ENCODE measurements at places on chromosomes 7 and 10. TPM values are rescaled to one million over a fixed set of nuclear protein-coding genes. Genes with fewer than 3 reads are reported as not detected.

GRCh38 chr7:24346716-24347115, 62.7 kb downstream of the NPY start:
- H3K27me3 ChIP-seq: no peaks in the 10 kb centered on the region
- no peak overlapping the region for H3K27ac ChIP-seq
- H3K4me3 ChIP-seq: no peak overlapping the region
- H3K4me1 ChIP-seq: peaks cover 3% of the 10 kb centered on the region
- DNase-seq: no peak

DNA sequence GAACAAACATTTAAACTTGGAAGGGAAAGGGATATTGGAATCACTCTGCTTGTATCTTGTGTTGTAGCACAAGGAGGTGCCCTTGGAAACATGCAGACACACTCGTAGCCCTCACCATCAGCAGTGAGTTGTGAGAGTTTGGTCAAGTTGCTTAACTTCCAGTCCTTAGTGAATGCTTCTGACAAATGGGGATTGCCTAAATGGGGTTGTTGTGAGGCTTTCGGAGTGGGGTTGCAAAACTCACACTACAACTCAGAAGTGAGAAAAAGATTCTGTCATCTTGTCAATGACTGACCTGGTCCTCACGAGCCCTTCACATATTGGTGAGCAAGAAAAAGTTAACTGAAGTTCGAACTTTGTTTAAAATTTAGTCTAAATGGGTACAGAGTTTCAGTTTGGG, 29.0 kb upstream of the GSDME start:
- H3K36me3 ChIP-seq: no peaks in the 10 kb centered on the region
- H3K27me3 ChIP-seq: no peaks in the 10 kb centered on the region
- H3K27ac ChIP-seq: no peak overlapping the region
- no peaks in the 10 kb centered on the region for H3K4me1 ChIP-seq
- DNase-seq: no peak

DNA sequence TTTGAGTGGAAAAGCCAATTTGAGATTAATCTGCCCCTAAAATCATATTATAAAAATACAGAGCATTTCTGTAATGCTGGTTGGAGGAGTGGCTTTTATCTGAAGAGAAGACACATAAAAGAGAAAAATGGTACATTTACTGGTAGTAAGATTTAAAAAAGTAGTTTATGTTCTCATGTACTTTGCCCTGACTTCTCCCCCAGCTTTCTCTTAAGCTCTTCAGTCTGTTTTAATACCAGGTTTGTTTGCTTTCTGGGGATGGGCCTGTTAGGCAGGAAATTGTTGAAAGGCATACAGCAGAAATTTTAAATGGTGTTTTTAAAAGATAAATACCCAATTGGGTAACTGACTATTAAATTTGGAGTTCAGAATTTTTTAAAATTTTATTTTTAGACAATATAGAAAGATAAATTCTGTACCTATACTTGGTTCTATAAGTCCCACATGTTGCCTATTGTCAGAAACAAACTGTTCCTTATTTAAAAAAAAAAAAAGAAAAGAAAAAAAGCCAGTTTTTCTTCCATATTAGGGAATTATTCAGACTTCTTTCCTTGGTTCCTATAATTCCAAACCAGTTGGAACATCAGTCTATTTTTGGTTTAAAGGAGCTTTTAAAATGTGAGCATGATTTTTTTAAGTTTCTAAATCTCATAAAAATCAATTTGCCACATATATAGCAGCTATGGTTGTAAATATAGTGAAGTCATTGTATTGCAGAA, 136.6 kb downstream of the ARID5B start:
- H3K27ac ChIP-seq: peak overlapping the region; percentile 73
- DNase-seq: no peak

DNA sequence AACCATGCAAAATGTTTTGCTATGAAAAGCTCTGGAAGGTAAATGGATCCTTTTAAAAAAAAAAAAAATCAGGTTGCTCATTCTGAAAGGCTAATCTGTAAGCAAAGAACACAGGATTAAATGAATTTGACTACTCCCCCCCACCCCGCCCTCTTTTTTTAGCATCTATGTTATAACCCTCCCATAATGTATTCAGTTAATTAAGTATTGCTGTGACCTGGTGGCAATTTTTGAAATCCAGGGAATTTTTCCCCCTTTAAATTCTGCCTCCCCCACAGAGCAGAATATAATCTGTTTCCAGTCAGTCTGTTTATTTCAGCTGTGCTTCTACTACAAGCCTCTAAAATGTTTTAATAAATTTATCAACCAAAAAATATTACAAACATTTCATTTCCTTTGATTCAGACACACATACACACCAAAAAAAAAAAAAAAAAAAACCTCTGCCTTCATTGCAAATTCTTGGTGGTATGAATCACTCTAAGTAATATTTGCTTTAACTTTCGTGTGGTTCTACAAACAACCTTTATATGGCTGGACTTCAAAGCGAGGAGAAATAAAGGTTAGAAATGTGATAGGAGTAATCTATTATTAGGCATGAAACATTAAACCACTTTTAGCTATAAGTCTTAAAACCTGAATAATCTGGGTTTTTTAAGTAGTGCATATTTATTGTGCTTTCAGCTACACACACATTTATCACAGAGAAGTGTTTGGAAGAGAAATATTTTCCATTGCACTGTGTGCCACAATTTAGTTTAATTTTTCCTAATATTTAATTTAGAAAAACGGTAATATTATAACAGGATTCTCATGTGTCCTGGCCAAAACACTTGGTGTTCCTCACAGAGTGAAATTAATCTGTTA, 64.4 kb upstream of the ARID5B start:
- H3K27ac ChIP-seq: peak overlapping the region; percentile 59
- no peak overlapping the region for H3K4me3 ChIP-seq
- peaks cover 37% of the 10 kb centered on the region for H3K4me1 ChIP-seq
- no peak for DNase-seq
- no peaks in the 10 kb centered on the region for H3K27me3 ChIP-seq

DNA sequence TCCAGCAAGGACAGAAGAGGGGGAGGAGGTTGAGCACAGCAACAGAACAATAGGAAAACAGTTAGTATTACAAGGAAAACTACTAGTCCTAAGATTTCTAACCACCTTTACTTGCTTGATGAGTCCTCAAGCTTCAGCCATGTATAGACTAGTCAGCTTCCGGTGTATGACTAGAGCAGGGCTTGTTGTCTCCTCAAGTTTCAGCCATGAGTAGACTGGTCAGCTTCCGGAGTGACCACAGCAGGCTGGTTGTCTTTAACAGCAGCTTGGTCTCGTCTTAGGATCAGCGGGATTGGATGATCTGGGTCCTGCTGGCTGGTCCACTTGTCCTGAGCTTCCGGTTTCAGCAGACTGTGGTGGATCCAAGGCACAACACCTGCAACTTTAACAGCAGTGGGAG, 10.6 kb upstream of the ZNF239 start:
- no peaks in the 10 kb centered on the region for H3K27me3 ChIP-seq
- no peak overlapping the region for H3K27ac ChIP-seq
- no peaks in the 10 kb centered on the region for H3K36me3 ChIP-seq
- no peaks in the 10 kb centered on the region for H3K4me1 ChIP-seq
- no peak overlapping the region for H3K4me3 ChIP-seq
- no peak for DNase-seq

- H3K36me3 ChIP-seq: no peaks in the 10 kb centered on the region
- H3K4me1 ChIP-seq: peaks cover 26% of the 10 kb centered on the region
- no peak overlapping the region for H3K4me3 ChIP-seq
- no peak overlapping the region for H3K27ac ChIP-seq
- H3K27me3 ChIP-seq: no peaks in the 10 kb centered on the region
- DNase-seq: no peak
Measured at GRCh38 chr7:43655584-43655983, 72.7 kb downstream of the STK17A start.

- peak; percentile 77 for DNase-seq
- no peaks in the 10 kb centered on the region for H3K4me1 ChIP-seq
- peaks cover 9% of the 10 kb centered on the region for H3K27me3 ChIP-seq
- H3K4me3 ChIP-seq: no peak overlapping the region
- no peak overlapping the region for H3K27ac ChIP-seq
Measured at GRCh38 chr10:117496616-117497028, 45.9 kb upstream of the EMX2 start.

- no peaks in the 10 kb centered on the region for H3K36me3 ChIP-seq
- no peaks in the 10 kb centered on the region for H3K27me3 ChIP-seq
- H3K4me3 ChIP-seq: no peak overlapping the region
- H3K27ac ChIP-seq: no peak overlapping the region
- no peak for DNase-seq
Measured at GRCh38 chr10:120098232-120098930, 205.9 kb downstream of the SEC23IP start.

- H3K4me3 ChIP-seq: no peak overlapping the region
- no peaks in the 10 kb centered on the region for H3K27me3 ChIP-seq
- H3K4me1 ChIP-seq: peaks cover 16% of the 10 kb centered on the region
- H3K36me3 ChIP-seq: no peaks in the 10 kb centered on the region
- DNase-seq: no peak
Measured at GRCh38 chr10:73892310-73893030, 18.1 kb upstream of the CAMK2G start.

- DNase-seq: no peak
- no peak overlapping the region for H3K4me3 ChIP-seq
- no peaks in the 10 kb centered on the region for H3K4me1 ChIP-seq
- no peaks in the 10 kb centered on the region for H3K36me3 ChIP-seq
- H3K27ac ChIP-seq: no peak overlapping the region
Measured at GRCh38 chr10:117578999-117579590, 36.5 kb downstream of the EMX2 start.

GRCh38 chr7:19105546-19105945, 11.9 kb downstream of the TWIST1 start:
- no peaks in the 10 kb centered on the region for H3K36me3 ChIP-seq
- H3K4me1 ChIP-seq: peaks cover 18% of the 10 kb centered on the region
- peaks cover 87% of the 10 kb centered on the region for H3K27me3 ChIP-seq

GRCh38 chr10:119588071-119588470, 8.7 kb downstream of the TIAL1 start:
- peaks cover 58% of the 10 kb centered on the region for H3K36me3 ChIP-seq
- H3K27ac ChIP-seq: no peak overlapping the region
- H3K27me3 ChIP-seq: no peaks in the 10 kb centered on the region

- H3K27ac ChIP-seq: no peak overlapping the region
- no peak overlapping the region for H3K4me3 ChIP-seq
- no peaks in the 10 kb centered on the region for H3K4me1 ChIP-seq
- H3K36me3 ChIP-seq: no peaks in the 10 kb centered on the region
- no peak for DNase-seq
Measured at GRCh38 chr7:95503271-95504131, 17.8 kb downstream of the ASB4 start.

DNA sequence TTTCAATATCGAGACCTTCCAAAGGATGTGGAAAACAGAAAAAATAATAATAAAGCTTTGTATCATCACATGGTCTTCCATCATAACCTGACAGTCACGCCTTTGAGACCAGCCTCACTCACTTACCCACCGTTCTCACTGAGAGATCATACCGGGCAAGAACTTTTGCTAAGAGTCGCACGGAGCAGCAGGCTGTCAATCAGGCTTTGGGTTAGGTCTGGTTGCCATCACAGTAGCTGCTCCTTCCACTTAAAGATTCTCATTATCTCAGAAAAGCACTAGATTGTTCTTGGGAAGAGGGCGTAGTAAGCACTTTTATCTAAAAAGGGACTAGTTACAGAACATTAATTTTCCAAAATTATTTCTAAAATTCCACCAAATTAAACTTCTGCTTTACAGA, 2.0 kb downstream of the RELN start:
- H3K4me3 ChIP-seq: no peak overlapping the region
- H3K27ac ChIP-seq: no peak overlapping the region
- peaks cover 15% of the 10 kb centered on the region for H3K4me1 ChIP-seq
- no peaks in the 10 kb centered on the region for H3K36me3 ChIP-seq

DNA sequence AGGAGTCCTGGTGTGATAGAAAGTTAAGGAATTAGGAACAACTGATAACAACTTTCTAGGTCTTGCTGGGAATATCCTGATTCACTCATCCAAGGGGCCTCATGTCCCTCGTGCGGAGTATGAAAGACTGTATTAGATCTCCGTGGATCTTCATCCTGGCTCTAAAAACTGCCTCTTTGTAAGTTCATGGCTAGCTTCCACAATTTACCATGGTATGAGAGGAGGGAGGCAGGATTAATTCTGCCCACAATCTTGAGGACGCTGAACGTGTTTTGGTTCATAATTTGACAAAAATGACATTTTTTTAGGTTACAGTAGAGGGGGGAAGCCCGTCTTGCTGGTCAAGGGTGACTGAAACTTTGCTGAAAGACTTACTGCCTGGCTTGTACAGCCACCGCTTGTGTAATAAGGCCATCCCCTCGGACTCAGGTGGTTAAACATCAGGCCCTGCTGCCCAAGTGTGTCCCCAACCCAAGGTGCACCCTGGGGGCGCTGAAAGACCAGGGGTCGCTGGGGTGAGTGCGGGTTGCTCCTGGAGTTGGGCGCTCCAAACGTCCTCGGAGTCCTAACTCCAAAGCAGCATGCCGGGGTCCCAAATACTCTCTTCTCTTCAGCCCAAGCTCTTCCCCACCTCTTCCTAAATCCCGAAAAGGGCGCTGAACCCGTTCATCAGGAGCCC, 733 bp downstream of the HIBADH start:
- DNase-seq: peak; percentile 50
- H3K36me3 ChIP-seq: no peaks in the 10 kb centered on the region
- no peaks in the 10 kb centered on the region for H3K27me3 ChIP-seq
- peak overlapping the region; percentile 86 for H3K4me3 ChIP-seq
- peak overlapping the region; percentile 82 for H3K27ac ChIP-seq

- DNase-seq: peak; percentile 47
- no peaks in the 10 kb centered on the region for H3K27me3 ChIP-seq
- no peak overlapping the region for H3K4me3 ChIP-seq
- no peak overlapping the region for H3K27ac ChIP-seq
- no peaks in the 10 kb centered on the region for H3K4me1 ChIP-seq
Measured at GRCh38 chr10:76902949-76903348, 734.7 kb downstream of the KCNMA1 start.

DNA sequence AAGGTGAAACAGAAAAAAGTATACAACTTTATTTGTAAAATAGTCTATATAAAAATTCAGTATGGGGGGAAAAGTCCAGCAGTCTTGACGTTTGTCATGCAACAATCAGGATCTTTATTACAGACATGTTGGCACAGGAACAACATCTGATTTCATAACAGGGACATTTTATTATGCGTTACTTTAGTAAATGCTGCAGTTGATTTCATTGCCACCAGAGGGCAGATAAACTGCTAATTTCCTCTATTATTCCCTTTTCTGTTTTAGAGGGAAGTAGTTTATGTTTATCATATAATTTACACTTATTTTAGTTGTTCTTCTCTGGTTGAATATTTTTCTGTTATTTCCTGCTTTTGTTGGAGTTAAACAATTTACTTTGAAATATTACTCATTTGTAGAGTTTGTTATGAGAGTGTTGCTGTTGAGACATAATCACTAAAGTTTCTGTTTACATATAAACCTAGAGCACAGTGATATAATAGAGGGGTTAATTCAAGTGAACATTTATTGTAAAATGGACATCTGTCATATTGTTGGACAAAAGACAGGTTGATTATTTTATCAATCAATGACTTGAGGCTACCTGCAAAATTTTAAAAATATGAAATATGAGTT, 3.3 kb downstream of the PLXDC2 start:
- H3K4me1 ChIP-seq: peaks cover 24% of the 10 kb centered on the region
- no peaks in the 10 kb centered on the region for H3K27me3 ChIP-seq
- H3K27ac ChIP-seq: peak overlapping the region; percentile 51
- H3K4me3 ChIP-seq: peak overlapping the region; percentile 82
- H3K36me3 ChIP-seq: no peaks in the 10 kb centered on the region

Gene HELLS
- total RNA-seq: 2.7 TPM

Gene CYP2E1
- 0.86 TPM for total RNA-seq

Gene CCNY
- total RNA-seq: 64.5 TPM

Gene SPAM1
- total RNA-seq: not detected

Gene LRRC4
- 12.8 TPM for total RNA-seq

Gene RPEL1
- total RNA-seq: 0.30 TPM

Gene GPR26
- not detected for total RNA-seq

Gene EN2
- total RNA-seq: not detected

Gene NAT16
- not detected for total RNA-seq
